Stimulated activated CD4-positive, alpha-beta T cell treated with anti-CD3 and anti-CD28 coated beads, Interleukin-4, amount 100 ng/mL, for 4 hours (primary cell): ENCODE measurements at places on chromosomes 5 and 9.

DNA sequence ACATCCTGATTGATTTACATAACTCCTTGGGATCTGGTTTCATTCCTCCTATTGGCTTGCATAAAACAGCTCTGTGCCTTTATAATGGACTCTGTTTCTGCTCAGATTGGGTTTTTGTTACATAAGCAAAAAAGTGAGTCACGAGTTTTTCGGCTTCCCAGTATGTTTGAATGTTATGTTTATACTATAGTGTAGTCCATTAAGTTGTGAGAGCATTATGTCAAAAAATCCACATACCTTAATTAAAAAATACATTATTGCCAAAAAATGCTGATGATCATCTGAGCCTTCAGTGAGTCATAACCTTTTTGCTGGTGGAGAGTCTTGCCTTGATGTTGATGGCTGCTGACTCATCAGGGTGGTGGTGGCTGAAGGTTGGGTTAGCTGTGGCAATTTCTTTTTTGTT, 144.6 kb downstream of the CCDC171 start:
- DNase-seq = no peak

DNA sequence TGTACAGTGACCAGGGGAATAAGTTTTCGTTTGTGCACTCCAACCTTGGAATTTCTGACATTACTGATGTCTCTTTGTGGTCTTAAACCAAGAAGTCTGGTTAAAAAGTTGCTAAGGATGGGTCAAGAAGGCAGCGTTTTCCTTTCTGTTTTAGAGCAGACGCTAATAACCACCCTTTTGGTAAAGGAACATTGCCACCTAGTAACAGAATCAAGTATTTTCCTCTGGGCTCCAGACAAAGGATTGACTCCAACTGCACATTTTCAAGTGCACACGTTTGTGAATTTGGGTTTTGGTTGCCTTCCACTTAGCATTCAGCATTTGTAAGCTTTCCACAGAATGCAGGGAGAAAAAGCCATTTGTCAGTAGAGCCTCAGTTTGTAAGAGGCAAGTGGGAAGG, 22.2 kb upstream of the CEP78 start:
- no peak for DNase-seq

DNA sequence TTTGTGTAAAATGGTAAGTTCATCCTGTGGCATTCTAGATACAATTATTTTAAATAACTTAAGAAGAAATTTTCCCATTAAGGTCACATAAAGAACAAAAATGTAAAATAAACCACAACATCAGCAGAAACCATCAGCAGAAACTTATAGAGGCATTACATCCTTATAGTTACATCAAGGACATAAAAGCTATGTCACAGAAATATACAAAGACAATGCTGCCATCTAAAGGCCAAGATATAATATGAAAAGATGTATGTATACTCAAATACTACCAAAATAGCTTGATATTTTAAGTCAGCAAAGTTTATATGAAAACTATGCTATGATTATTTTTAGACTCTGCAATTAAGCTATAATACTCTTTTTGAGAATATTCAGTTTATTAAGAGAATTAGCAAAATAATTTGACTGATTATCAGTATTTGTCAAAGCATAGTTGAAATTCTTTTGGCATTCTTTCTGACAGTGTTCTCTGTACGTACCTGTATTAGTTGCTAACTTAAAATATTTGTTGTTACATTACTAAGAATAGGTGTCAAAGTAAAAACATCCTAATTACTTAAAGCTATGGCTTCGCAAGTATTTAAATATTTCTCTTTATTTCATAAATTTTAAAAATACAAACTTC, 36.2 kb downstream of the FBXL17 start:
- DNase-seq = no peak

GRCh38 chr5:97142521-97143254, at the start of gene LIX1:
LIX1 (minus strand) TSS chr5:97142611; CDS start chr5:97142576, 35 bp downstream.
- DNase-seq = peak; percentile 5

- DNase-seq = no peak
Observed at GRCh38 chr5:143717400-143717799, 94.6 kb upstream of the HMHB1 start.
